Activated naive CD4-positive, alpha-beta T cell treated with anti-CD3 and anti-CD28 coated beads, Interleukin-2, amount 10 ng/mL, durations not matched to agents 7 days and 5 days (primary cell): ENCODE measurements at places on chromosomes 16 and 17.

DNA sequence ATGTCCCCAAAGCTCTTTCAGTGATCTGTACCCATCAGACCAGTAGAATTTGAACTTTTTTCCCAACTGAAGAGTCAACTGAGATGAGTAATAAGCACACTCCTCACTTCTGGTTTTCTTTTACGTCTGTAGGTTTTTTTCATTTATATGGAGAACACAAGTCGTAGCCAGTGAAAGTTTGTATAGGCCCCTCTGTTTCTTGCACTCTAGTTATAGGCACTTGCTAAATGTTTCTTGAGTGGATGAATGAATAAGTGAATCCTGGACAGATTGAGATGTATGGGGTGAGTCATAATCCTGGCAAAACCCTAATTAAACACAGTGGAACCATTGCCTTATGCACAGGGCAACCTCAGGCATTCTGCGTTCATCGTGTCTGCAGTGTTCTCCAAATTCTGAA lies 193.7 kb upstream of the TBX2 start:
- DNase-seq: no peak

- DNase-seq: no peak
Observed at GRCh38 chr17:76981545-76982295, 113.5 kb downstream of the MGAT5B start.

- DNase-seq: no peak
Observed at GRCh38 chr17:74130276-74130675, 73.2 kb upstream of the RPL38 start.

DNA sequence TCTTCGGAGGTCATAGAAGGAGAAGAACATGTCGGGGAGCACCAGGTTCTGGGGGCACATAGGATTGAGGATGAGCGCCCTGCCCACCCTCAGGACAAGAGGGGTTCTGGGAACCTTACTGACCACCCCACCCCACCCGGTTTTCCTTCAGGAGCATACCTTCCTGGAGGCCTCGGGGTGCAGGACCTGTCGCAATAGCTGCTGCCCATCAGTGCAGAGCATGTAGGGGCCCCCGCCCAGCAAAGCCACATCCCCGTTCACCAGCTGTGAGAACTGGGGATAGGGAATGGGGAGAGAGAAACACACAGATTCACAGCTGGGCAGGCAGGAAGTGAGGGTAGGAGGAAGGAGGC lies 2.1 kb downstream of the ESRP2 start:
- DNase-seq: no peak

DNA sequence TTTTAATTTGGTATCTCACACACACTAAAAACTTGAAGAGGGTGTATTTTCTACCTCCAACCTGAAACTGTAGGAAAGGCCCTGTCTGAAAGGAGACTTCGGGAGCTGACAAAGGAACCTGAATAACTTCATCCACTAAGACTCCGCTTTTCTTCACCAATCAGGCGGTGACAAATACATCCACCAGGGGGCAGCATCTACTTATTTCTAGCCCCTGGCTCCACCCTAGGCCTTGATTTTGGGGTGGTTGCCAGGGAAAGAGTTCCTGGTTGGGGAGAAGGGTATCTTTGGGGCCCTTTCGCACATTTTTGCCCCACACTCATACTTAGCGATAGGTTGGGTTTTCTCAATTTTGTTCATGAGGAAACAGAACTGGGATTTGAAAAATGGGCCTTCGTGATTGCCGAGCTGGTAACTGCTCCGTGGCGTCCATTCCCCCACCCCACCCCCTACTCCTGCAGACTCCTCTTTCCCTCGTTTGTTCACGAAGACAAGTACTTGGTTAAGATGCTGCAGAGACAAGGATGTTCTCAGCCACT lies 4.8 kb upstream of the ARL4D start:
- DNase-seq: peak; percentile 94

DNA sequence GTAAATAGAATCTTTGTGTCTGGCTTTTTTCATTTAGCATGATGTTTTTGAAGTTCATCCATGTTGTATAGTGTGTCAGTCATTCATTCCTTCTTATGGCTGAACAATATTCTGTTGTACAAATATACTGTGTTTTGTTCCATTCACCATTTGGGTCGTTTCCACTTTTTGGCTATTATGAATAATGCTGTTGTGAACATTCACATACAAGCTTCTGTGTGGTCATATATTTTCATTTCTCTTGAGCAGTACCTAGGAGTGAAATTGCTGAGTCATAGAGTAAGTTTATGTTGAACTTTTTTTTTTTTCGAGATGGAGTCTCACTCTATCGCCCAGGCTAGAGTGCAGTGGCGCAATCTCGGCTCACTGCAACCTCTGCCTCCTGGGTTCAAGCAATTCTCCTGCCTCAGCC lies 32.3 kb upstream of the TAOK1 start:
- DNase-seq: no peak

DNA sequence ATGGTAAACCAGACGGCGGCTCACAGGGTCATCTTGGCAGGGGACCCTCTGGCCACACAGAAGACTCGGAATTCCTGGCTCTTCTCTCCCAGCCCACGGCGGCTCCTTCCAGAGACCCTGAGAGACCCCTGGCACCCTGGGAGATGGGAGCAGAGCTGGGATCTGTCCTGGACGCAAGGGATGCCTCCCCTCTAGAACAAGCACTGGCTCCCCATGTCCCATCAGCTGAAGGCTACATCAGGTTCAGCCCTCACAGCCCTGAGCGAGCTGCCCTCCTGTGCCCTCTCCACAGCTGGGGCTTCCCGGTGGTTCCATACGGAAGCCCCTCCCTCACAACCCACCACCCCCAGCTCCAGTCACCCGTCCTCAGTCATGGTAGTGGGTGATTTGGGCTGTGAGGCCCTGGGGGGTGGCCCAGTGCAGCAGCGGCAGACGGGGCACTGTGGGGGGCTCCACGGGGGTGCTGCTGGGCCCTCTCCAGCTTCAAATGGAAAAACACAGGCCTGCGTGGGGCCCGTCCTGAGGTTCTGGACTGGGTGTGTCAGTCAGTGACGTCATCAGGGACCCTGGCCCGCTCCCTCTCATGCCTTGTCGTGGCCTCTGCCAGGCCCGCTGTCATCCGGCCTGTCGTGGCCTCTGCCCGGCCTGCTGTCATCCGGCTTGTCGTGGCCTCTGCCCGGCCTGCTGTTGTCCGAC lies 13.0 kb upstream of the CBFA2T3 start:
- no peak for DNase-seq

DNA sequence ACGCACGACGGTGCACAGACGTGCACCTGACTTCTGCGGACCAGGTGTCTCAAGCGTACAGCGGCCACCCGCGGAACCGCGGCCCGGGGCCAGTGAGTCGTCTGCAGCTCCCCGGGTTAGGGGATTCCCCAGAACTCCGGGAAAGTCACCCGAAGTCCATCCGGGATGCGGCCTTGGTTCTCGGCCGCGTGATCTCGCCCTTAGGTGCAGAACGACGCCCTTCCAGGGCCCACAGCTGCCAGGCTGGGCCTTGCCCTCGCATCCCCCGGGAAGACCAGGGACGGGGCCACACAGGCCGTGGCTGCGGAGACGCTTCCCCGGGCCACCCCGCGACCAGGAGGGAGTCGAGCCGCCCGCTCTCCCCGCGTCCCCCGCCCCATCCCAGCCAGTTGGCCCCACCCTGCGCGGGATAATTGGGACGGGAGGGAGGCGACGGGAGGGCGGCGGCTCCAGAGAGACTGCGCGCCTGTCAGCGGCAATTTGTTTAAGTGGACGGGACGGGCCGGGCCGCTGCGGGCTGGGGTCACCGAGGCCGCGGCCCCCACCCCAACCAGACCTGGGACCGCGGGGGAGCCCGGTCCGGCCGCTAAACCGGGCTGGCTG lies 3.6 kb upstream of the TBX2 start:
- no peak for DNase-seq
